ENCODE measurements at places on chromosomes 13 and 19.

DNA sequence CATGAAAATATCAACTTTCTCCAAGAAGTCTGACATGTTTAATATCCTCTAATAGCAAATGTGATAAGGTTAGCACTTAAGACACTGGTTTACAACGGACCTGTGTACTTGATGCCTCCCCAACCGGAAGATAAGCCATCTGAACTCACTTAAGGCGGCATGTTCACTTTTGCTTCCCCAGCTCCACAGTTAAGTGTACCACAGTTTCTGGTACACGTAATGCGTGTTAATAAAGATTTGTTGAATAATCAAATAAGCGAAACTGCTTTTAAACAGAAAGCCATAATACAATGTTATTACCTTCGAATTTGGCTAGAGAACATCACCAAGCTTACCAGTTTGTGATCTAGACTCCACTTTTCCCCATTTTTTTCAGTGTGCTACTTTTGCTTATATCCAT lies 1.4 kb upstream of the PAN3 start:
- no peak for DNase-seq

DNA sequence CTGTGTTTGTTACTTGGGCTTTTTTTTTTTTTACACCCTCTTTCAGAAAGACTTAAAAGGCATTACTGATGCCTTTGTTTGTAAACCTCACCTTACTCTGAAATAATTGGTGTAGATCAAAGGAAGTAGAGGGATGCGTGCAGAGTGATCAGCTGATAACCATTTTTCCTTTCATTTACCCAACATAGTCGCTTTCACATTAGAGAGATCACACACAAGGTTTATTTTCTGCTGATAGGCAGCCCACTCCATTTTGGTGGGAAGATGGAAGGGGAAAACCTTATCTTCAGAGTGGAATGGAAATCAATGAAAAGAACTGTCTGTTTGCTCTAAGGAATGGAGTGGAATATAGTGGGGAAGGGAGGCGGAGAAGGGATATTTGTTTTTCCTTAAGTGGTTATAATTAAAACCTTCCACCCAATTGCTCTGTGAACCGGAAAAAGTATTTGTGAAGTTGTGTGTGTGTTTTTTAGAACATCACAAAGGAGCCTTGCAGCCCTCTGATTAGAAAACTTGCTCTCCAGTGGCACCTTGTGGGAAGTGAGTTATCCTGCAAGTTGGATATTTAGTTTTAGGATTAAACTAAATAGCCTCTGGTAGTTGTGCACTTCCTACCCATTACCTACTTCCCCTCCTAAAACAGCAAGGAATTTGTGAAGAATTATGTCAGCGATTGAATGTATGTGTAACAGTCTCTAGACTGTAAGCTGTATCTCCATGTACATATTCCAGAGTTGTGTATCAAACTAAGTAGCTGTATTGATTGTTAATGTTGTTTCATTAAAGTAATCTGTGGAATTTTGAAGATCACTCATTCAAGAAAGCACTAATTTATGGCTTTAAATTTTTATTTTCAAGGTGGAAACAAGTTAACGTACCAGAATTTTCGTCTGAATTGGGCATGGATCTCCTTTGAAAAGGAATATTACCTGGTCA lies 76.8 kb downstream of the FREM2 start:
- DNase-seq, result no peak

GRCh38 chr13:66405908-66406802 lies 824.0 kb downstream of the PCDH9 start:
- no peak for DNase-seq

DNA sequence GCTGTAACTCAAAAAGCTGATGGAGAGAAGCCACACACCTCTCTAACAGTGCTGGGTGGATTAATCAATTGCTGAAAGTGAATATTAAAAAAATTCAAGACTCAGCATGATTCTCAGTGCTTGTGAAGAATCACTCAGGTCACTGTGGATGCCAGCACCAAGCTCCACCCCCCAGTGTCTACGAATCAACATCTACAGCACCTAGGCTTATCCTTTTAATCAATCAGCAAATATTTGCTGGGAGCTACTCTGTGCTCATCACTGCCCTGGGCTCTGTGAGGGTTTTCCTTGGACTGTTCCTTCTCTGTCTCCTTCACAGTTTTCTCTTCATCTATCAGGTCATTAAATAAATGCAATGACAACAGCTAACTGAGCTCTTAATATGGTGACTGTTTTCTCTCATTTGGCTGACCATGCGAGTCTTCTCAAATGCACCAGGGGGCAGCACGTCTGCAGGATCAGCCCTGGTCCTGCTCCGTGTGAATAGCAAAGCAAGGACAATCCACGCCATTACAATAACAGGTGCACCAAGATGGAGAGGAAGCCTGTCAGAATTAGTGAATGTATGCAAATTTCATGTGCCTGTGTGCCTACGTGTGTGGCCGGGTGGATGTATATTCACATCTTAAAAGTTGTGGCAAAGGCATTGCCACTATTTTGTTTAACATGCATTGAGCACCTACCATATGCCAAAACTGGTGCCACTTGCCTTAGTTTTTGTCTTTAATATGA lies 14.6 kb upstream of the C13orf42 start:
- peak; percentile 41 for DNase-seq

GRCh38 chr19:38684078-38684861 lies 36.8 kb downstream of the ACTN4 start:
- DNase-seq, result no peak

DNA sequence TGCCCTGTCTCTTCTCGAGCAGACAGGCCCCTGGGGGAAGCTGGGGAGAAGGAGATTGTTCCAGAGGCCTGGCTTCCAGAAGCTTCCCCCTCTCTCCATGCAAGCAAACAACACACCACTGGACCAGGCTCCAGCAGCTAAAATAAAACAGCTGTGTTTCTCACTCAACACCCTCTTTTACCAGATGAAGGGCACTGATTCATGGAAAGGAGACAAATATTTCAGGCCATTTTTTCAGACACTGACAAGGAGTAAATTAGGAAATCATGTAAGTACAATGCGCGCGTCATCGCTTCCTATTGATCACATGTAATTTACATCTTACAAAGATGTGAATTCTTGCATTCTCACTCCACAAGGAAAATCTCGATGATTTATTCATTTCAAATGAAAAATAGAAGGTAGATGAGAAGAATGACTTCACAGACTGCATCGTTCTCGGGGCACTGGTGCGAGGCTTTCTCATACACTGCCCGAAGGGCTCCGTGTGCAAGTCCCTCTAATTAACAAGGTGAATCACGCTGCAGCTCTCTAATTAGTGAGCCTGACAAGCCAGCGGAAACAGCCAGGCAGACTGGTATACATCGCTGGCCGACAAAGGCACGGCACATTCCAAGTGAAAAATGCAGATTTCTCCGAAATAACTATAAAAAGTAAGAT lies 153.6 kb downstream of the KCTD15 start:
- no peak for DNase-seq
